Activated CD8-positive, alpha-beta T cell treated with anti-CD3 and anti-CD28 coated beads, Interleukin-2, amount 10 ng/mL, durations not matched to agents 7 days and 5 days (primary cell): ENCODE measurements at places on chromosomes 12 and 14. TPM values are rescaled to one million over a fixed set of nuclear protein-coding genes. Genes with fewer than 3 reads are reported as not detected.
A peak's percentile ranks its signal among the peaks of the same experiment; 100 is the strongest.

The FOXG1 gene
- total RNA-seq: not detected

GRCh38 chr14:101072945-101073597 lies 169.5 kb upstream of the RTL1 start:
- no peaks in the 10 kb centered on the region for H3K36me3 ChIP-seq
- peaks cover 11% of the 10 kb centered on the region for H3K27me3 ChIP-seq
- no peak for DNase-seq
- H3K4me1 ChIP-seq: peaks cover 1% of the 10 kb centered on the region

DNA sequence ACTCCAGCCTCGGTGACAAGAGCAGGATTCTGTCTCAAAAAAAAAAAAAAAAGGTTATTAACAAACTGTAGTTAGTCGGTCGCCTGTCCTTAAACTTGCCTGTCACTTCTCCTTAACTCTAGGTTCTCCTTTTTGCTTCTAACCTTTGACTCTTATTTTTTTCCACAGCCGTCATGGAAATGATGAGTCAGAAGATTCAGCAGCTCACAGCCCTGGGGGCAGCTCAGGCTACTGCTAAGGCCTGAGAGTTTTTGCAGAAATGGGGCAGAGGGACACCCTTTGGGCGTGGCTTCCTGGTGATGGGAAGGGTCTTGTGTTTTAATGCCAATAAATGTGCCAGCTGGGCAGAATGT lies 418 bp upstream of the MYG1 start:
- H3K27ac ChIP-seq: peak overlapping the region; percentile 83
- peak; percentile 59 for DNase-seq
- H3K36me3 ChIP-seq: peaks cover 72% of the 10 kb centered on the region
- no peaks in the 10 kb centered on the region for H3K27me3 ChIP-seq
- peak overlapping the region; percentile 85 for H3K4me3 ChIP-seq
- H3K4me1 ChIP-seq: peaks cover 72% of the 10 kb centered on the region

GRCh38 chr12:10331642-10332239 lies 24.1 kb downstream of the KLRD1 start:
- H3K4me3 ChIP-seq: no peak overlapping the region
- H3K4me1 ChIP-seq: peaks cover 14% of the 10 kb centered on the region
- no peak overlapping the region for H3K27ac ChIP-seq
- H3K36me3 ChIP-seq: peaks cover 19% of the 10 kb centered on the region
- DNase-seq: no peak

DNA sequence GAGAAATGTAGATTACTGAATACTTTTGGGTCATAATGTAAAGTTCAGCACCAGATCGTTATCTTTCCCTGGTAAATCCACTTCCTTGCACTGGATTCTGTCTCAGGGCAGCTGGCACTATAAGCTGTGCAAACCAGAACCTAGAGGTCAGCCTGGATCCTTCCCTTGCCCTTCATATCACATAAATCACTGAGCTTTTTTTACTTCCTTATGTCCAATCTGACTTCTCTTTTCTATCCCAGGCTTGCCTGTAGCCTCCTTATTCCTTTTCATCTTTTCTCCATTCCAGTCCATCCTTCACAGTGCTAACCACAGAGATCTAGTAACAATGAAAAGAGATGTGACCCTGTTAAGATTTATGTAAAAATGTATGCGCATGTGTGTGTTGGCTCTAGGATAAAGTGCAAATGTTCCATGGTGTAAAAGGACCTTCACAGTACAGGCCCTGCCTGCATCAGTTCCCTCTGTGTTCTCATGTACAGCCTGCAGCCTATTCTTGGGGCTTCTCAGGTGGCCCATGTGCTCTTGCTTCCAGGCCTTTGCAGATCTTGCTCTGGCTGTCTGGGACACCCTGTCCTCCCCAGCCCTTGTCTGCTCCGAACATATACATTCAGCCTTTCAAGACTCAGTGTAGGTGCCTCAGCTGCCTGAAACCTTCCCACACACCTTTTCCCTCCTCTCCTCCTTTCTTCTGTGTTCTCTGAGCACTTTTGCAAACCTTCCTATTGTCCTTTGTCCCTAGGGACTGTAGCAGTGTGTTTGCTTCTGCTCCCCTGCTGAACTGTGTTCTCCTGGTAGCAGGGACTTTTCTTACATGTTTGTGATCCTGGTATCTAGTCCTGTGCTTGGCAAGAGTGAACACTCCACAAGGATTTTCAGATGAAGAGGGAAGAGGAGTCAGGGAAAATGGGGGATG lies 30.0 kb downstream of the PELI2 start:
- no peak for DNase-seq
- H3K4me3 ChIP-seq: no peak overlapping the region
- H3K4me1 ChIP-seq: peaks cover 17% of the 10 kb centered on the region
- no peaks in the 10 kb centered on the region for H3K36me3 ChIP-seq

GRCh38 chr12:46471404-46471803 lies 98.8 kb upstream of the SLC38A2 start:
- peaks cover 31% of the 10 kb centered on the region for H3K4me1 ChIP-seq
- no peak overlapping the region for H3K4me3 ChIP-seq
- peak overlapping the region; percentile 25 for H3K27ac ChIP-seq
- H3K27me3 ChIP-seq: no peaks in the 10 kb centered on the region
- H3K36me3 ChIP-seq: peaks cover 19% of the 10 kb centered on the region
- no peak for DNase-seq

DNA sequence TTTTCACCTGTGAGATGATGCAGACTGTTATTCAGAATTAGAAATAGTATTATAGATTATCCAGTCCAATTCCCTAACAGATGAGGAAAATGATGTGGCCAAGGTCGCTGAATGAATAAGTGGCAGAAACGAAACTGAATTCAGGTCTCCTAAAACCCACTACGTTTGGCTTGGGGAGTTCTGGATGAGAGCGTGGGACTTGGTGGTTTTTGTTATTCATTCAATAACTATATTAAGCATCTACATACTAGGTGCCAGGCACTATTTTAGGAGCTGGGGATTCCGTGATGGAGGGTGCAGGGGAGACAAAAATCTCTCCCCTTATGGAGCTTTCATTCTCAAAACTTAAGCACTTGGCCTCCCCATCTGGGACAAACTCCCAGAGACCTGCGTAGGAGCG lies 813 bp upstream of the CCDC184 start:
- H3K4me3 ChIP-seq: peak overlapping the region; percentile 89
- peaks cover 13% of the 10 kb centered on the region for H3K4me1 ChIP-seq
- no peaks in the 10 kb centered on the region for H3K36me3 ChIP-seq
- no peak for DNase-seq
- peaks cover 71% of the 10 kb centered on the region for H3K27me3 ChIP-seq
